ENCODE measurements at places on chromosomes 5 and 9.

DNA sequence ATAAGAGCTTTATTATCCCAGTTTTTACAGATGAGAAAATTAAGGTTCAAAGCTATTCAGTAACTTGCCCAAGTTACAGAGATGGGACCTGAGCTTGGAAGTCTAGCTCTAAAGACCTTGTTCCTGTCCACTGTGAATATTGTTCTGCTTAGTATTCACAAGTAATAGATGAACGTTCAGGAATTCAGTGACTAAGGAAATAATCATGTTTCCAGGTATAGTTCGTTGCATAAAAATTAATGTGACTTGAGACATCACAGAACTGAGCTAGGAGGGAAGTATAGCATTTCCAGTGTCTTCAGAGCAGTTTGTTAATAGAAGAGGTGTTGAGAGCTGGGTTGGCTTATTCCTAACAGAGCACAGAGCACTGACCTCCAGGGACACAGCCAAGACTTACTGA lies 136.1 kb downstream of the FGF1 start:
- no peak for DNase-seq

- DNase-seq: no peak
These were observed 585.7 kb downstream of the ACTL7B start for GRCh38 chr9:108270051-108270450.

GRCh38 chr5:95686651-95687050 lies 3.9 kb upstream of the SPATA9 start:
- no peak for DNase-seq

DNA sequence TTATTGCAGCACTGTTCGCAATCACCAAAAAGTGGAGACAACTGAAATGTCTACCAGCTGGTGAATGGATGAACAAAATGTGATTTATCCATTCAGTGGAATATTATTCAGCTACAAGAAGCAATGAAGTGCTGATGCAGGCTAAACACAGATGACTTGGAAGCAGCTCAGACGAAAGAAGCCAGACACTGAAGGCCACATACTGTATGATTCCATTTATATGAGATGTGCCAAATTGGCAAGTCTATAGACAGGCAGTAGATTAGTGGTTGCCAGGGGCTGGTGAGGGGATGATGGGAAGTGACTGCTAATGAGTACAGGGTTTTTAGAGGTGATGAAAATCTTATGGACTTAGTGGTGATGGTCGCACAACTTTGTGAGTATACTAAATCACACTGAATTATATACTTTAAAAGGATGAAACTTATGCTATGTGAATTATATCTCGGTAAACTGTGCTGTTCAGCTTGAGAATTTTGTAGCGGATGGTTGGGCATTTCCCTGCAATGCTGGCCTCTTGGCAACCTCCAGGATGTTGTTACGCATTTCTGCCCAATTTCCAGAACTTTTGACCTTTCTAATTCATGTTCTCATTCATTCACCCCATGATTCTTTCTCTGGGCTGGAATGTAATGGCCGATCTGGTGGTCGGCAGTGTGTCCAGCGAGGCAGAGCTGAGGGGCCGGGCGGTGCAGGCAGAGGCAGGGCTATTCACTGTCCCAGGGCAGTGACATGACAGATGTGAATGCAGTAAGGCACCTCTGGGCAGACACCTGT lies 22.0 kb upstream of the WNK2 start:
- no peak for DNase-seq

DNA sequence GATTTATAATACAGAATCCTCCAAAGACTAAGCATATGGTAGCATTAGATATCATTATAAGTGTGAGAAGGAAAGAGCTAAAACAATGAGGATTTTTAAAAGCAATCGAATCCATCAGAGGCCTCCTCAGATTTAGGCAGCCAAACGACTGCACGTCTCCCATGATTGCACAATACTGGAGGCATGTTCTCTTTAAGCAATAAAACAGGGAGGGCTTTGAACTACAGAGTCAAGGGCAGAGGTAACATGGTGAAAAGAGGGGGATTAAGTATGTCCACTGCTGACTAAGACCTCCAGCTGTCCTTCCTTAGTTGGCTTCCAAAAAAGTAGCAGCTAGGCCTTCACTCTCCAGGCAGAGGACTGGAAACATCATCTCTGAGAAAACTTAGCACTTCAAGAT lies 298.7 kb upstream of the RGMB start:
- no peak for DNase-seq

DNA sequence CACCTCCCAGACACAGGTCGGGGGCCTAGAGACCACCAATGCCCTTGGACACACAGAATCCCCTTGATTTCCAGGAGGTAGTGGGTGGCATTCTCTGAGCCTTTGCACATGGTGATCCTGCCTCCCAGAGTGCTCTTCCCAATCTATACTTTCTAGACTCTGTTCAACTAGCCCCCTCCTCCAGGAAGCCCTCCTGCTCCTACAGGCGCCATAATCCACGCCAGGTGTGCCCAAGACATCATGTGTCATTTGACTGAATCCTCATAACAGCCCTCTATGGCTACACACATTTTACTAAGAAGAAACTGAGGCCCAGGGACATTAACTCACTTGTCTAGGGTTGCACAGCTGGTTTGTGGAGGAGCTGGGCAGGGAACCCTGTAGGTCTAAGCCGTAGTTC lies 7.1 kb downstream of the BBLN start:
- DNase-seq: no peak

GRCh38 chr9:124348831-124349230 lies 66.4 kb downstream of the PSMB7 start:
- DNase-seq: no peak

GRCh38 chr9:114985959-114986501 lies 55.6 kb upstream of the TNFSF8 start:
- DNase-seq: no peak

DNA sequence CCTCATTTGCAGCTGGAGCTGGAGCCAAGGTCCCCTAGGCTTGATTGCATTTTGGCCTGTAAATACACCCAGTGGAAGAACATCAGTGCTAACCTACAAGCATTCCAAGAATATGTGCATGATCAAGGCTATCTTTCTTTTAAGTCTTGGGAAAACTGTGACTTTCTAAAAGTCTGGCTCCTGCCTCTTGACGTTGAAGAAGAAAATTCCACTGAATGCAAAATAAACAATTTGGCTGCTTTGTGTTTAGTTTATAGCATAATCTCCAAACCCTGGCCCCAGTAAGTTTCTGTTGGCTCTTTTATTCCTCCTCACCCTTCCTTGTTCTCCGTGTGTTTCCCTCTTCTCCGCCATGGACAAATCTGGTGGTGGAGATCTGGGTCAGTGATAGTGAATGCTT lies 109.3 kb upstream of the TLE1 start:
- no peak for DNase-seq

DNA sequence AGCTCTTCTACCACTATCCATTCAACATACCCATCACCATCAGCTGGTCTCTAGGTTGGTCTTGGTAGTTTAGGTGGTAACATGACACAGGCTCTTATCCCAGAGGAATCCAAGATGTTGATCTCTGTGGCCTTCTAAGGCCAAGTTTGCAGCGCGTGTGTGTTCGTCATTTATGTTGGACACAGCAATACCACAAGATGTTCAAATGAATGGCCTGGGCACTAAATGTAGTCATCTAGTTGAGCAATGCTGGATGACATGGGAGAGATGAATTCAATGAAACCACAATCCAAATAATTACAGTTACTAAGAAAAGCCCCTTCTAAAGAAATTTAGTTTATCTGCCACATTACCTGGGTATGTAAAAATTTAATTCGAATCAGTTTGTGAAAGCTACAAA lies 292.4 kb downstream of the MRPS30 start:
- DNase-seq: no peak

GRCh38 chr9:3929345-3930047 lies 370.4 kb downstream of the GLIS3 start:
- DNase-seq: no peak

- DNase-seq: no peak
These were observed 69.8 kb upstream of the BASP1 start for GRCh38 chr5:17147617-17148016.

DNA sequence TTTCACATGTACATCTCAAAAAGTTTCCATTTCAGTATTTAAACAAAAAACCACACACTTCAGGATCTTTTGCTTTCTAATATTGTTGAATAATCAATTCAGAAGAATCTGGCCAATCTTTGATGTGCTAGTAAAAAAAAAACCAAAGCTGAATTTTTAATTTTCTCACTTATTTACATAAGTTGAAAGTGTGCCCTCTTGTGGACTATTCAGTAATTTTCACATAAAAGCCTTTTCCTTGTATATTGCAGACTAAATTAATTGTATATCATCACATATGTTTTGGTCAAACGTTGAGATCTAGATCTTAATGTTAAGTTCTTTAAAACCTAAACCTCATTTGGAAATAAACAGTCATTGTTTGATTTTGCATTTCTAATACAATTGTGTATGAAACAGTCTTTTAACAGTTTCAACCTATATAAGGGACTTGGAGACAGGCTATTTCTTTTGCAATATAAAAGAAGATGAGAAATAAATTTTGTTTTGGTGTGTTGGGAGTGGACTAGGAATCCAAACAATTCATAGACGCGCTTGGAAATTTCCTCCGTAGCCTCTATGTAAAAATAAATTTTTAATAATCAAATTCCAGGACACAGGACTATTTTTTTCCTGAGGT lies 68.1 kb downstream of the NIPBL start:
- no peak for DNase-seq

DNA sequence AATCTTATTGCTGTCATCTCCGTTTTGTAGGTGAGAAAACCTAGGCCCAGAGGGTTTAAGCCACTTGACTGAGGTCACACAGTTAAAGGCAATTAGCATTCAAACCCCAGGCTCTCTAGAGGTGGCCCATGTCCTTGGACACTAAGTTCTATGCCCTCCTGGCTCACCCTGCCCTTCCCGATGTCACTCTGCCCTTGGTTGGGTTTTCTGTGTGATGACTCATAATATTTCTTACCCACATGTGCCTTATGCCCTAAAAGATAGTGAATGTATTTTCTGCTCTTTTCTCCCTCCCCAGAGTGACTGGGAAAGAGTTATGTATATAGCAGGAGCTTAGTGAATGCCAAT lies 174.5 kb upstream of the PITX1 start:
- DNase-seq: no peak

DNA sequence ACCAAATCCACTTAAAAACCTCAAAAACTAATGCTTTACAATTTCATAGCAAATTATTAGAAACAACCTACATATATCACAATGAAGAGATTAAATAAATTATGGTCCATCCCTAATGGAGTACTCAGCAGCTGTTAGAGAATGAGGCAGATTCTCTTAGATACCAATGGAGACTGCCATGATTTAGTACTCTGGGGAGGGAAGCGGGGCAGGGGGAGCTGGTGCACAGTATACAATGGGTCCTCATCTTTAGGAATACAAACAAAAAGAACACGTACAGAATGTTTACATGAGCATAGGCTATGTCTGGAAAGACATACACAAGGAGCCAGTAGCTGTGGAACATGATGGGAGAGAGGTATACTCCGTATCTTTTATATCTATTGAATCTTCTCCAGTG lies 2.0 kb downstream of the LIFR start:
- no peak for DNase-seq

DNA sequence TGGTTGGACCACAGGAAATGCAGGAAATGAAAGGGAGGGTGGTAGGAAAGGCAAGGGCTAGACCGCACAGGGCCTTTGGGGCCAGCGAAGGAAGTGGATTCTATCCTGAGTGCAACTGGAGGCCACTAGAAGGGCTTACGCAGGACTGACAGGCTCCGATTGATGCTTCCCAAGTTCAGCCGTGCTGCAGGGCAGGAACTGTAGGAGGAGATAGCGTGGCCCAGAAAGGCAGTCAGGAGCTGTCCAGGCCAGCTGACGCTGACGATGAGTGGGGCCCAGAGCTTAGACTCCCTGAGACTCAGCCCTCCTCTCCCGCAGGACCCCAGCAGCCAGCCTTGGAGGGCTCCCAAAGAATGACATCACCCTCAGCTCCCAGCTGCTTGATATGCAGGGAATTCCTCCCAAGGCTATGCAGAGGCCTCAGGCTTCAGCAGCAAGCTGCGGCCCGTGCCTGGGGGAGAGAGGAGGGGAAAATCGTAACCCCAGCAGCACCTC lies 48.8 kb downstream of the KCNIP1 start:
- DNase-seq: no peak

- DNase-seq: no peak
These were observed 16.3 kb downstream of the FAM78A start for GRCh38 chr9:131259916-131260597.

GRCh38 chr9:133961226-133962165 lies 30.6 kb downstream of the VAV2 start:
- no peak for DNase-seq

DNA sequence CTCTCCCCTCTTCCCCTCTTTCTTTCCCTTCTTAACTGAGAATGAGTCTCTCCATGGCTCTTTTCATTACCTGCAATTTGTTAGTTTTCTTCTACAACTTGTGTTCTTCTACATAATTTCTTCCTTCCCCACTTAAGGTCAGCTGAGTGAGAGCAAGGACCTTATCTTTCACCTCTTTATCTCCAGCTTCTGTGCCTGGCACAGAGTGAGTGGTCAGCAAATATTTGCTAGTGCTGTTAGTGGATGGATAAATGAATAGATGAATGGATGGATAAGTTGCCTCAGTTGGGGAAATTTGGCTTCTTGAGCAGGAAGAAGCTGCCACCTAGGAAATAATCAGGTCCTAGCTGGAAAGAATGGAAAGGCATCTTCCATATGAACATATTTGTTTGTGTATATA lies 44.6 kb upstream of the PPARGC1B start:
- no peak for DNase-seq

GRCh38 chr5:6395621-6396020 lies 17.3 kb upstream of the MED10 start:
- no peak for DNase-seq

DNA sequence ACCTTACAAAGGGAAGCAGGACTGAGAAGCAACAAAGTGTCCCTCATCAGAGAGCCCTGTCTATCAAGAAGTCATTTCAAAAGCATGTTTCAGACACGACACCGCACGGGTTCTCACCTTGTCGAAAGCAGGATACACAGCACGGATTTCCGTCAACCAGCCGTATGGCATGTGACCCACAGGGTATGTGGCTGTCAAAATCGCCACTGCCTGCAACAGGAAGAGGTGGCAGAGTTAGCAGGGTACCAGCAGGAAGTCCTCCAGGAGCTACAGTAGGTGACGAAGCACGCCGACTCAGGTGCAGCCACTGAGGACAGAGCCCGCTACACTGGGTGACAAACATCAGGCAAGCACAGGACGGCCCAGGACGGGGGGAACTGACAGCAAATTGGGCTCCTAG lies 81.2 kb downstream of the OTULIN start:
- peak; percentile 6 for DNase-seq

DNA sequence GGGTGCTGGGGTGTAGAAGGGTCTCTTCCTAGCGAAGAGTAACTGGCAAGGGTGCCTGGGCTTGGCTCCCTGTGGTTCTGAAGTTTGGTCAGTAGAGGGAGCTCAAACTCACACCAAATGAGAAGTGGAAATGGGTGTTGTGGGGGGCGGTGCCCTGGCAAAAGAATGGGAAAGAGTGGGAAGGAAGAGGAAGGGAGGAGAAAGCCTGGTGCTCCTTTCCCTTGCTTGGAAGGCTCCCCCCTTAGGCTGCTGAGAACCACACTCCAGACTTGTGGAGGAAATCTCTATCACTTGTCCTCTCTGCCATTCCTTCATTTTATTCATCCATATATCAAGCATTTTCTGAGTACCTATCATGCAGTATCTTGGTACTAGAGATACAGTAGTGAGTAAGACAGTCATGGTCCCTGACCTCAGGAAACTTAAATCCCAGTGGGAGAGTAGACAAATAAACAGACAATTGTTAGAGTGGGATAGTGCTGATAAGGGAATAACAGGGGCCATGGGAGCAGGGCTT lies 13.0 kb downstream of the SLC4A9 start:
- peak; percentile 9 for DNase-seq

All from activated CD8-positive, alpha-beta memory T cell treated with anti-CD3 and anti-CD28 coated beads for 4 hours (primary cell).